ENCODE measurements at places on chromosomes 13 and 19.

- DNase-seq: no peak
These were observed 11.6 kb downstream of the MAP4K1 start for GRCh38 chr19:38606131-38606530.

- DNase-seq: no peak
These were observed 118.8 kb upstream of the SPATA13 start for GRCh38 chr13:24041651-24042225.

GRCh38 chr19:14378890-14379289, 2.4 kb upstream of the ADGRE5 start:
- DNase-seq: no peak

- DNase-seq: peak; percentile 23
These were observed 123.0 kb downstream of the COL4A1 start for GRCh38 chr13:110183910-110184309.

- peak; percentile 16 for DNase-seq
These were observed 4.1 kb downstream of the TLE2 start for GRCh38 chr19:3024870-3025548.

DNA sequence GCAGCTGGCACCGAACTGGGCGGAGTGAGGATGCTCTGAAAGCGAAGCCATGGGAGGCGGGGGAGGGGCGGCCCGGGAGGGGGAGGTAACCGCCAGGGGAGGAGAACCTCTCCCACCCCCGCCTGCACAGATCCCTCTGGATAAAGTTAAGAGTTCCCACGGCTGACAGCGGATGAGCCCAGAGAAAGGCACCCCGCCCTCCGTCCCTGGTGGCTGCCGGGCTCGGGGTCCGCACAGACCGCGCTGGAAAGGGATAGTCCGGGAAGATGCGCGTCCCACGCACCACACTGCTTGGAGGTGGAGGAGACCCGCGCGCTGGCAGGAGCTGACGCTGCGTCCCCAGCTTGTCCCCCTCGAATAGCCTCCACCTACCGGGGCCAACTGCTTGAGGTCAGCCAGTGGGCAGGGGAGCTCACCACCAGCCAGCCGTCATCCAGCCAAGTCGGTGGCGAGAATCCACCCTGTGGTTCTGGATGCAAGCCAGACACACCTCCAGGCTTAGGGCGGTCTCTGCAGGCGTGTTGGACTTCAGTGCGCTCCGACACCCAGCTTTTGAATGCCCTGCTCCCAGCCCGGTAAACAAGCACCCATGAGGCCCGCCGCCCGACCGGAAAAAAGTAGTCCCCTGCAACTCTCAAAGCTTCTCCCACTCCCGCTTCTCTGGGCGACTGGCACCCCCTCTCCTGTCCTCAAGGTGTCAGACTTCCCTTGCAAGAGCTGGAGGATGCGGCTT, at the start of gene TRPC4:
TRPC4 (minus strand) TSS at position 17 of the 733 bp plus-strand sequence. CDS start 86,439 bp downstream, outside the sequence.
- peak; percentile 88 for DNase-seq

DNA sequence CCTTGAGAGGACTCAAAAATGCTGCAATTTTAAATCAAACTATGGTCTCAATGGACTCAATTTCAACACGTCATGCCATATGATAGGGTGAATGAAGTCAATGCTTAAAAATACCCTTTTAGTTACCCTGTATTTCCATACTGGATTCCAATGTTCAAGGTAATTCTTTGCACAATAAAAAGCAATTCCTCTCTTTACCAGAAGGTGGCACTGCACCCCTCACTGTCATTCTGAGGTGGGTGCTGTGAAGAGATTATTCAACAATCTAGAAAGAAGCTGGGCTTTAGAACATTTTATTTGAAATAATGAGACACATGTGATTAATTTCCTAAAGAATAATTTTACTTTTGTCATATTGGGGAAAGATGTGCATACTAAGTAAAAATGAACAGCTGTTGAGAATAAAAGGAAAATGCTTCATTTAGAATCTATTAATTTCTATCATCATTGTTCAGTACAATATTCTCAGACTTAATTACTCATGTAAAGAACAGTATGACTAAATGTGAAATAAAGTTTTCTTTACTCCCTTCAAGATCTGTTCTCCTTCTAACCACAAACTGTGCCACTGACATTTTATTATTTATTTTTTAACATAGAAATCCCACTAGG, 789.1 kb downstream of the GPC5 start:
- DNase-seq: peak; percentile 41

DNA sequence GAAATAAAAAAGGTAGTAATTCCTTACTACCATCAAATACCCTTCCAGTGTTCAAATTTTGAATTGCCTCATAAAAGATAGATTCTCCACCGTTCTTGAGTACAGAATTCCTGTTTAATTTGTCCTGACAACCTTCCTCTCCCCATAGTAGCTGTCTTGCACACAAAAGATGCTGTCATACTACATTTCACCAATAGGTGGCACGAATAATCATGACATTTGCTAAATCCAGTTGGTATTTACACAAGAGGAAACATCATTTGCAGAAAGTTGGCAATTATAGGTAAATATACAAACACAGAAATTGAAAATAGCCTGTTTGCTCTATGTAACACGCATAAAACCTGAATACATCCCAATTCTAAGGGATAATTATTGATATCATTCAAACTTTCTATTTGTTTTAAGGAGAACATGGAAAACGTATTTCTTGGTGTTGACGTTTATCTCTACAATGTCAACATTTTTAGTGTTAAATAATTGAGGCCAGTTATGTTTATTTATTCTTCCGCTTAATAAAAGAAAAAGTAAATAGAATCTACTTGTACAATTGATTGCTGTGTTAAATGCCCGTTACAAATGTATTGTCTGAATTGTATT, 58.3 kb upstream of the CLDN10 start:
- peak; percentile 56 for DNase-seq

All from fibroblast of skin of right biceps (primary cell).